ENCODE measurements at places on chromosomes 2 and 18. TPM values are rescaled to one million over a fixed set of nuclear protein-coding genes. Genes with fewer than 3 reads are reported as not detected.

DNA sequence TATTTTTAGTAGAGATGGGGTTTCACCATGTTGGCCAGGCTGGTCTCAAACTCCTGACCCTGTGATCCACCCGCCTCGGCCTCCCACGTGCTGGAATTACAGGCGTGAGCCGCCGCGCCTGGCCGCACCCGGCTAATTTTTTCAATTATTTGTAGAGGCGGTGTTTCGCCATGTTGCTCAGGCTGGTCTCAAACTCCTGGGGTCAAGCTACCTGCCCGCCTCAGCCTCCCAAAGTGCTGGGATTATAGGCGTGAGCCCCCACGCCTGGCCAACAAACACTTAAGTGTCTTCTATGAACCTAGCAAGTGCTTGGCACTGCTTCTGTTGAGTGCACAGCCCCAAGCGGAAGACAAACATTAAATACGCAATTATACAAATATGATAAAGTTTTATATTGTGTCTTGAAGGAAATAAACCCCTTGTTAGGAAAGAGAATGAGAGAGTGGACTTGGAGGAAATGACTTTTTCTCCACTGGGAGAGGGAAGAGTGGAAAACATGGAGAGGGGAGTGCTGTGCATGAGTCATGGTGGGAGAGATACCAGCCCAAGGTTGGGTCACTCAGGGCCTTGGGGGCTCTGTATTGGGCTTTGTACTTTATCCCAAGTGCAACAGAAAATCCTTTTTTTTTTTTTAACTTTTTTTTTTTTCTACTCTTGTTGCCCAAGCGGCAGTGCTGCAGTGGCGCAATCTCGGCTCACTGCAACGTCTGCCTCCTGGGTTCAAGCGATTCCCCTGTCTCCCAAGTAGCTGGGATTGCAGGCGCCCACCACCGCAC lies 41.4 kb upstream of the ACTR2 start:
- no peak for DNase-seq

GRCh38 chr2:218962859-218963492 lies 3.5 kb downstream of the CDK5R2 start:
- DNase-seq: peak; percentile 66

- no peak for DNase-seq
Observed at GRCh38 chr18:45962461-45962860, 4.7 kb downstream of the EPG5 start.

GRCh38 chr2:158131919-158132566 lies 30.4 kb downstream of the UPP2 start:
- DNase-seq: no peak

GRCh38 chr2:41040782-41041520 lies 589.1 kb upstream of the SLC8A1 start:
- no peak for DNase-seq

DNA sequence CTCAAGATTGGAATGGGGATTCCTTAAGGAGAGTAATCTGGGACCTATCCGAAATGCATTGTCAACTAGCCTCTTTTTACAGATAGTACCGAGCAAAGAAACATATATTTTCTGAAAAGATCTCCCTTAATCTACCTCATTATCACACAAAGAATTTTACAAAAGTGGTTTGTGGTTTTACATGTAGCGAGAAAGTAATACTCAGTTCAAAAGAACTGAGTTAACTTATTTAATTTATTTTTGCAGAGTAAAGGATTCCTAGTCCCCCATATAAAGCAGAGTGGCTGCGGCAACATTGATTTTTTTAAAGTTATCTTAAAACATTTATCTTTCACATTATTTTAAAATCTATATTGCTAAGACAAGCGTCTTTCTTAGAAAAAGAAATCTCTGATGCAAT lies 15.9 kb upstream of the SOS1 start:
- no peak for DNase-seq

- DNase-seq: no peak
Observed at GRCh38 chr2:171547256-171547655, 25.0 kb downstream of the CYBRD1 start.

DNA sequence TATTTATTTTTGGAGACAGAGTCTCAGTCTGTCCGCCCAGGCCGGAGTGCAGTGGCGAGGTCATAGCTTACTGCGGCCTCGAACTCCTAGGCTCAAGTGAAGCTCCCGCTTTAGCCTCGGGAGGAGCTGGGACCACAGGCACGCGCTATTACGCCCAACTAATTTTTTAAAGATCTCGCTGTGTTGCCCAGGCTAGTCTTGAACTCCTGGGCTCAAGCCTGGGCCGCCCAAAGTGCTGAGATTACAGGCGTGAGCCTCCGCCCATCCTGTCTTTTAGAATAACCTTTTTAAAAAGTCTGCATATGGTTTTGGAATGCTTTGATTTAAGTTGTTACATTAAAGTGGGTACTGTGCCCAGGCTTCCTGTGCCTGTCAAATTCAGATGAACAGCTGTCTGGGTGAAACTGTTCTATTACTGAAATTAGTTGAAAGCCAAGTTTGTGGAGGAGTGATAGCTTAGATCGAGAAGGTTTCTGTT lies 944 bp downstream of the RAB3GAP1 start:
- DNase-seq: no peak

- no peak for DNase-seq
Observed at GRCh38 chr2:176137906-176138305, 8.4 kb downstream of the HOXD8 start.

- DNase-seq: no peak
Observed at GRCh38 chr2:46447649-46448048, 31.7 kb upstream of the TMEM247 start.

DNA sequence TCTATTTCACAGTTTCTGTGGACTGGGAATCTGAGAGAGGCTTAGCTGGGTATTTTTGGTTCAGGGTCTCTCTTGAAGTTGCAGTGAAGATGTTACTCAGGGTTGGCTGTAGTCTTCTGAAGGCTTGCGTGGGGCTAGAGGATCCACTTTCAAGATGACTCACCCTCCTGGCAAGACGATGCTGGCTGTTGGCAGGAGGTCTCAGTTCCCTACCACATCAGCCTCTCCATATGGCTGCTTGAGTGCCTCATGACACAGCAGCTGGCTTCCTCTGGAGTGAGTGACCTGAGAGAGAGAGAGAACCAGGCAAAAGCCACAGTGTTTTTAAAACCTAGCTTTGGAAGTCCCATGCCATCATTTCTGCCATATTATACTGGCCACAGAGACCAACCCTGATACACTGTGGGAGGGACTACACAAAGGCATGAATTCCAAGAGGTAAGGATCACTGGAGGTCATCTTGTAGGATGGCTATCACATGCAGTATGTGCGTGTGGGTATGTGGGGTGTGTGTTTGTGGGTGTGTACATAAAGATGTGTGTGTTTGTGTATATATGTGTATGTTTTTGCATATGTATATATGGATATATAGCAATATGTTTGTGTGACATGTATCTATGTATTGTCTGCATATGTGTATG lies 25.1 kb downstream of the DNPEP start:
- peak; percentile 61 for DNase-seq

DNA sequence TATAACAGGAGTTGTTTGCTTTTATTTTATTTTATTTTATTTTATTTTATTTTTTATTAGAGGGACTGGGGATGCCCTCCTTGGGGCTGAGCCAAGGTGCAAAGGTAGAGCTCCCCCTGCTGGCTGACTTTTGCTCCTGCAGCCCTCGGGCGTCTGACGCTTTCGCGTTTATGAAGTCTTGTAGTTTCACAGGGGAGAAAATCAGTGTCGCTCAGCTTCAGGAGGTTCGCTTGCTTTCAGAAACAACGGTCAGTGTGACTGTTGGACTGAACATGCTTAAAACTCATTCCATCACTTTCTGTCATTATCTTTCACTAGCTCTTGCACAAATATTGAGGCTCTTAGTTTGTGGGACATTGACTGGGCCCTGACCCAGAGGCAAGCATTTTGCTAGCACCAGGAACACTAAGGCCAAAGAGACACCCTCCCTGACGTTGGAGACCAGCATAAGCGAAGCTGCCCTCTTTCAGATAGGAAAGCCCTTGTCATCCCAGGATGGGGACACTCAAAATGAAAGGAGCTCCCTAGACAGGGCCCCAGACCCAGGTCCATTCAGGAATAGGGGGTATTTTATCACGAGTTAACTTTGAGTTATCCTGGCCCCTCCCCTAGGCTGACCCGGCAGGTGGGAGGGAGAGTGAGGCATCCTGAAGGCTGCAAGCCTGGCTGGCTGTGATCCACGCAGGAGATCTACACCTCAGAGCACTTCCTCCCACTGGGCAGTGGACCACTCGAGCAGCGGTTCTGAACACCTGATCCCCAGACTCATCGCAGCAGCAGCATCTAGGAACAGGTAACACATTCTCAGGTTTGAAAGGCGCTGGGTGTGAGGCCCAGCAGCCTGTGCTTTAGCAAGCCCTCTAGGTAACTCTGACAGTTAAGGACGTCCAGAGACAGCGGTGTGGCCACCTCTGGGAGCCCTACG lies 34.4 kb downstream of the LGALSL start:
- DNase-seq: peak; percentile 59

- no peak for DNase-seq
Observed at GRCh38 chr2:40516604-40517003, 64.7 kb upstream of the SLC8A1 start.

DNA sequence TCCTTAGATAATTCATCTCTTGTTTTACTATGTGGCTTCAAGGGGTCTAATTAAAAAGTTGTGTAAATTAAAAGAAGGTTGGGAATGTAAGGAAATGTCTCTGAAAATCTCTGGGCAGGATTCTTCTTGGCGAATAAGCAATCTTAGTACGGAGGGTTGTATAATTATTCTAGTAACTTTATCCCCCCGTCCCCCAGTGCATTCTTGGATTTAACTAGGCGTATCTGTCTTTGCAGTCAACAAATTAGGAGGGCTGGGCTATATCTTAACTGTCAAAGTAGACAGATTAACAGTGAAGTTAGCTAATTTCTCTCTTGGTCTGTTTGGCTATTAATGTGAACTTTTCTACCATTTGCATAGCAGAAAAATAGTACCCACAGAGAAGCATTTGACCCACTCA lies 329.8 kb upstream of the THUMPD2 start:
- no peak for DNase-seq

- DNase-seq: no peak
Observed at GRCh38 chr2:26318950-26319349, 27.0 kb upstream of the SELENOI start.

GRCh38 chr2:32942793-32943485 lies 3.8 kb upstream of the LTBP1 start:
- DNase-seq: no peak

DNA sequence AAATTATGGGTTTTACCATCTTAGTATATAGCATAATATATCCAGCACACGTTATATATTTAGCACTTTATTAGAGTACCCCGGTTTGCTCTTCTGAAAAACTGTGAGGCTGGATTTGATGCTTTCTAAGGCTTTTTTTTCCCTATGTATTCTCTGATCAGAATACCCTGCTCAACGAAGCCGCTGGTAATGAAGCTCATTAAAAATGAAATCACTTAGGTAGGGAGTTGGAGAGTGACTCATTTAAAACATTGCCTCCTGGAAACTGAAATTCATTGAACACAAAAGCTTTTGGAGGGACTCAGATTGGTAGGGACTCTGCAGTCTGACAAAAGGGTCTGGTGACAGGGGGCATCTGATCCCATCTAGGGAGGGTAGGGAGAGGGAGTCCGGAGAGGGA lies 365.4 kb upstream of the MEX3C start:
- DNase-seq: no peak

- no peak for DNase-seq
Observed at GRCh38 chr2:140567734-140568133, 1563.1 kb downstream of the LRP1B start.

DNA sequence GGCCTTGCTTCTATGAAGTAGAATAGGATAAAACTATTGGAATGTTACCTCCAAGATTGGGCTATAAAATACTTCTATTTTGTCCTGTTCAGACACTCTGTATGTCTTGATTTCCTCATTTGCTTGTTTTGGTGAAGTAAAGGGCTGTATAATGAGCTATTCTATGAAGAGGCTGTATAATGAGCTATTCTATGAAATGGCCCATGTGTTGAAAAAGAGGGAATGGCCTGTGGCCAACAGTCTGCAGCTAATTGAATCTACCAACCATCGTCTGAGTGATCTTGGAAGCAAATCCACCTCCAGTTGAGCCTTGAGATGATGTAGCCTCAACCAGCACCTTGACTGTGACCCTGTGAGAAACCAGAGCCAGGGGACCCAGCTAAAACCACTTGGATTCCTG lies 3.8 kb upstream of the SGPP2 start:
- no peak for DNase-seq

GRCh38 chr2:181174611-181175580 lies 194.5 kb downstream of the UBE2E3 start:
- no peak for DNase-seq

GRCh38 chr18:845152-845819 lies 33.2 kb upstream of the YES1 start:
- DNase-seq: no peak

GRCh38 chr2:177243073-177243472 lies 21.5 kb downstream of the NFE2L2 start:
- no peak for DNase-seq

DNA sequence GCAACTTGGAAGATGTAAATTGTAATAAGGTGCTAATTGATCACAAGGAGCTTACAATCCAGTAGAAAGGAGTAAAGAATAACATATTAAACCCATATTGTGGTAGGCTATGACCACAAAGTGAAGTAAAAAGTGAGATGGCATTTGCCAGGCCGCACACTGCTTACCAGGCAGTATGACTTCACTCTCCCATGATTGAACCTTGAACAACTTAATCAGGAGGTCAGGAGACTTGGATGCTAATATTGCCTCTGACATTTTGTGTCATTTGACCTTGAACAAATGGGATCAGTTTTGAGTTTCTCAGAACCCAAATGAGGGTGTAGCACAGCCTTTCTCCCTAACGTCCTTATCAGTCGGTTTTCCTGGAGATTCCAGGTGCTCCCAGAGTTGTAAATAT lies 44.0 kb downstream of the SLC9A2 start:
- no peak for DNase-seq

- no peak for DNase-seq
Observed at GRCh38 chr2:206189691-206190090, 30.0 kb downstream of the EEF1B2 start.

Gene IMP4
- total RNA-seq: 57.2 TPM

Gene ADGRF3
- total RNA-seq: not detected

Gene RRM2
- total RNA-seq: 2.1 TPM

Gene ADRA2B
- total RNA-seq: 2.9 TPM

Gene GPR17
- total RNA-seq: 0.16 TPM

Gene REG3G
- not detected for total RNA-seq

Gene ZBTB14
- 9.0 TPM for total RNA-seq

Gene MYO1B
- total RNA-seq: 16.2 TPM

Gene CHRND
- total RNA-seq: not detected

Gene GMPPA
- total RNA-seq: 22.0 TPM

Gene IL18R1
- total RNA-seq: 1.8 TPM

Gene MRO
- total RNA-seq: 3.8 TPM

Gene TCF23
- 0.08 TPM for total RNA-seq

Gene FAHD2A
- total RNA-seq: 32.4 TPM

Gene SCG2
- 0.19 TPM for total RNA-seq

Gene DTNA
- total RNA-seq: 167 TPM

Gene ALPI
- total RNA-seq: not detected

Gene GREB1L
- total RNA-seq: 12.3 TPM

Gene UGT1A5
- total RNA-seq: not detected

Gene GCKR
- total RNA-seq: not detected

Gene TDRD15
- total RNA-seq: not detected

Gene GALR1
- 0.05 TPM for total RNA-seq

Gene LCT
- total RNA-seq: not detected

Gene TMEM169
- total RNA-seq: 0.25 TPM
